Anterior cingulate cortex (tissue), 58 donors: ENCODE measurements at places on chromosomes 3 and 15.

DNA sequence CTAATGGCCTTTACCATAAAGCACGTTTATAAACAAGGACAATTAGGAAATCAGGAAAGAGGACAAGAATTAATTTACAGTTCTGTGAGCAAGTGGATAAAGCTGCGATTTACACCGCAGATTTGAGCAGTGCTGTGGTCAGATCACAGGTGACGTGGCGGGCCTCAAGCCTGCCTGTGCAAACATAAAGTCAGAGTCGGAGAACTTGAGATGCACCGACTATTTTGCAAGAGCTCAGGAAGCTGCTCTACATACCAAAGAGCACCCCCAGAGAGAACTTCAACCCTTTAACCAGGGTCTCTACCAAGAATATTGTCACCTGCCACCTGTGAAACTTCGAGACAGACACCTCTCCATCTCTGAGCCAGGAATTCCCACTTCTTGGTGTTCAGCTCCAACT is 35.7 kb downstream of the MECOM start:
- DNase-seq = no peak

DNA sequence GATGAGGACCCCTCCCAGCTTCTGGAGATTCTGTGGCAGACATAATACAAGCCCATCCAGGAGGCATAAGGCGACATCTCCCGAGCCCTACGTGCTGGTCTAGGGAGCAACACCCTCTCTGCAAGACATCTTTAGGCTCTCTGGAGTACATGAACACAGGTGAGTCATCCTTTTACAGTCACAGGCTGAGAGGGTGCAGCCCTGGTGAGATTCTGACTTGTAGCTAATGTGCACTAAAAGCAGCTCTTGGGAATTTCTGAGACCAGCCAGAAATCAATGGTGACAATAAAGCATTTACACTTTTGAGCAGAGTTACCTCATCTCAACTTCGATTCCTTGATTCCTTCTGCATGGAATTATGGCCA is 131.1 kb downstream of the XXYLT1 start:
- DNase-seq = no peak

DNA sequence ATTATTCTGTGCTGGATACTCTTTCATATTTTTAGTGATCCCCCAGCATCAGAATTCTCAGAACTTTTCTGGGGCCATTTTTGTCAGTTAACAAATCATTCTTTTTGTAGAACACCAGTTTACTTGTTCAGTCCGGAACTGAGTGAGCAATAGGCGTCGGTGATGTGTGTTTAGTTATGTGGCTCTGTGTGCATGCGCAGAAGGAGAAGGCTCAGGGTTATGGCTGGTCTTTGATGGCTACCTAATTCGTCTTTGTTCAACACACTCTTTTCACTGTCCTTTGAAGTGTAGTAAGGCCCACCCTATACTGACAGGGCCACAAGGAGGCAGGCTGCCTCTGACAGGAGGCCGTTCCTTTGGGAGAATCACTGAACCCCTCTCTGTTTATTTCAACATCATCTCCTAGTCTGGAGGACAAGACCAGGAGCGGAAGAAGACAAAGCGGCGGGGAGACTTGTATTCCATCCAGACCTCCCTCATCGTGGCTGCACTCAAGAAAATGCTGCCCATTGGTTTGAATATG is 158.2 kb upstream of the CHRM5 start:
- DNase-seq = no peak

GRCh38 chr3:116020495-116020894 is 397.2 kb downstream of the GAP43 start:
- no peak for DNase-seq

DNA sequence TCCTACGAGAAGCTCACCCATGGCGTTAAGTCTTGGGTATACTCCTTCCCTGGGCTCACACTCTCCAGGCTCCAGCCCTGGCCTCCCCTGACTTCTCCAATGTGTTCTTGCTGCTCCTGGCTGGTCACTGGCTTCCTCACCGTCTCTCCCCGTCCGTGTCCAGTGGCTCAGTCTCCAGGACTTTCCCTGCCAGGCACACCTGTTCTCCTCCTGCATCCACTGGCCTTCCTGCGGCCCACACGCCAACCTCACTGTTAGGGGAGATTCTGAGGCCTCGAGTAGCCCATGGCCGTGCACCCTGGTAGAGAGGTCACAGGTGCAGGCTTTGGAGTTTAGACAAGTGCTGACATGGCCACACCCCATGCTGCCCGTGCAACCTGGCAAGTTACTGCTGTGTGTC is 91.9 kb upstream of the SNRPA1 start:
- no peak for DNase-seq

DNA sequence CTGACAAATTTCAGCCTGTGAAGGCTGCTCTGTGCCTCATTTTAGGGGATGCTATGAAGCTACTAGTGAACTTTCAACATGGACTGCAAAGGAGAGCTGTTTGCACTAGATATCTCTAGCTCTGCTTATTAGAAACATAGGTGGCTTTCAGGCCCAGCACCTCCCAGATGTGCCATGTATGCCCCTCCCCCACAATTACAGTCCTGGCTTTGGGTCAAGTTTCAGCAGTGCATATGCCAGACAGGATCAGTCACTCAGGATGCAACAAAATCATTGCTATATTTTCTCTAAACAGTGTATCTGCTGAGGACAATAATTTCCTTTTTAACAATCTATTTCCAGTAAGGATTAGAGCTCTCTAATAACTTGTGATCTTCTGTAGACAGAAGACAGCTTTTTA is 178.8 kb upstream of the STAC start:
- no peak for DNase-seq

DNA sequence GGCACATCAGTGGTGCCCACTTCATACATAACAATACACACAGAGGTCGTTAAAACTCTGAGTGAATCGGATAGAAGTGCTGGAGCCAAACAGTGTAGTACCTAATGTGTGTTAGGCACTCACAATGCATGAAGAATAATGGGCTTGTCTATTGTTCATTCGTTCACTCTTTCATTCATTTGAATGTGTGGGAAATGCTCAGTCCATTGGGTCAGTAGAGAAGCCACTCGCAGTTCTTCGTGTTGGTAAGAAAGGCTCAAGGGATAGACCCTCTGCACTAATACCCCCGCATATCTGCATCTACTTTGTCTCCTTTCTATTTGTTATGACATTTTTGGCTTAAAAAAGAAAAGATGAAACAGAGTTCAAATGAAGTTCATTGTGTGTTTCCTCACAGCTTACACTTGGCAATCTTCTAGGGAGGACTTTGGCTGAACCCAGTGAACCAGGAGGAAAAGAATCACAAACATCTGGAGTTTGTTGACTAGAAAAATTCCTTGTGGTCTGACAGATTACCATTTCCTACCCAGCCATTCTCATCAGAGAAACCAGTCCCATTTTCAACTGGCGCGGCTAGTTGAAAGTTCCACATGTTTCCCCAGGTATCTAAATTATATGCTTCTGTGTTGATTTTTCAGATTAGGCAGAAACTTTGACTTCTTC is 32.8 kb upstream of the MFSD1 start:
- DNase-seq = no peak

- no peak for DNase-seq
Measured at GRCh38 chr15:69863446-69863845, 234.3 kb downstream of the TLE3 start.

- no peak for DNase-seq
Measured at GRCh38 chr3:31014317-31015040, 120.0 kb upstream of the GADL1 start.

DNA sequence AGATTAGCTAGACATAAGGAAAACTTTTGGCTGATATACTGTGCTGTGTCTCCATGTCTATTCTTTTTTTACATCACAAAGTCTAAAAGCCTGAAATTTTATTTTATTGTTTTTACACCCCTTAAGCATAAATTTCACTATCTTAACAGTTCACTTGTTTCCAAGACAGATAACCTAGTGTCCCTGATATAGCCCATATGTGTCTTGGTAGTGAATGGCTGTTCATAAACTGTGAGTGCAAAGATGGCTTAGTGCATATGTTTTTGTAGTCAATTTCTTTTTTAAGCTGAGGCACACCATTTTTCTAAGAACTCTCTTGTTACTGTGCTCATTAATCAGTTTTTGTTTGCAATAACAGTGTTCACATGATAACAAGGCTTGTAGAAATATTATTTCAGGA is 381.1 kb downstream of the OXSM start:
- DNase-seq = no peak

DNA sequence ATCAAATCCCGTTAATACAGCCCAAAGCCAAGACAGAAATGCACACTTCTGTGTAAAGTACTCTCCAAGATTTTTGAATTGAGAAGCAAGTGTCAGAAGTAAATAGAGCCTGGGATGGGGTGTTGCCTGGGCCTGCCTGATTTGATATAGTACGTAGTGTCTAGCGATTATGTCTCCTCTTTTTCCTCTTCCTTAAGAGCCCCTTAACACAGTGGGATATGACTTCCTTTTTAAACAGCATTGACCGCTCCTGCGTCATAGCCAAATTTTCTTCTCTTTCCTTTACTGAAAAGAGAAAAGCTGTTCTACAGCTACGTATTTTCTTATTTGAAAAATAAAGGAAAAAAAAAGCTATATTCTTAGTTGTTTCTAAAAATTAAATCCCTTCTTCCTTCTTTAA is 97.7 kb downstream of the PLCL2 start:
- DNase-seq = no peak

GRCh38 chr15:39172380-39173281 is 408.2 kb upstream of the THBS1 start:
- peak; percentile 29 for DNase-seq

- DNase-seq = no peak
Measured at GRCh38 chr3:70531063-70531657, 218.7 kb upstream of the MDFIC2 start.

- DNase-seq = no peak
Measured at GRCh38 chr3:139527265-139527664, 12.3 kb downstream of the RBP1 start.

DNA sequence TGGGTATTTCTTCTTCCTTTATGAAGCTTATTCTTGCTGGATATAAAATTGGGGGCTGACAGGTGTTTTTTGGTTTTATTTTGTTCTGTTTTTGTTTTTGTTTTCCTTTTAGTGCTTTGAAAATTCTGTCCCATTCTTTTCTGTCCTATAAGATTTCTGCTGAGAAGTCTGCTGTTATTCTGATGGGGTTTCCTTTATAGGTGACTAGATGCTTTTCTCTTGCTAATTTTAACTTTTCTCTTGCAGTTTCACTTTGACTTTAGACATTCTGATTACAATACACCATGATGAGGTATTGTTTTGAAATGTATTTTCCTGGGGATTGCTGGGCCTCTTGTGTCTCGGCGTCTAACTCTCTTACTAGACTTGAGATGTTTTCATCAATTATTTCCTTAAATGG is 22.8 kb downstream of the TTC14 start:
- DNase-seq = no peak

GRCh38 chr3:77462951-77463350 is 423.1 kb downstream of the ROBO2 start:
- DNase-seq = no peak

DNA sequence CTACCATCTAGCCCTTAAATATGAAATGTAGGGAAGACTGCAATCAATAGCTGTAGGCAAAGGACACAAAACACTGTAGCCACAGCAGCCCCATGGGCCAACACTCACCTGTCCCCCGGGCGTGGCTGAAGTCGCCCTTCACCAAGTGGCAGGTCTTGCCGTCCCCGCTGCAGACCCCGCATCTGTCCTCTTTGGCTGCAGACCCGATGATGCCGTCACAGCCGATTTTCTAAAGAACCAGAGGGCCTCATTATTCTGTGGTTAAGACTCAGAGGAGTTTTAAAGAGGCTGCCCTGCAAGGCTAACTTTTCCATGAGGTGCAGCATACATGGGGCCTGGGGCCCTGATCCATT is 245.6 kb downstream of the ADAMTS17 start:
- DNase-seq = no peak
